Cerebellar nuclear complex (tissue), 1 donor: ENCODE measurements at places on chromosomes 6 and 20.

- no peak for DNase-seq
Observed at GRCh38 chr20:30815577-30816181, 441.8 kb upstream of the DEFB115 start.

- peak; percentile 48 for DNase-seq
Observed at GRCh38 chr6:27388293-27389197, at the start of gene ZNF391. TSS of gene ZNF391 (plus strand) at chr6:27388759. CDS start at chr6:27400371, 11,612 bp downstream.

DNA sequence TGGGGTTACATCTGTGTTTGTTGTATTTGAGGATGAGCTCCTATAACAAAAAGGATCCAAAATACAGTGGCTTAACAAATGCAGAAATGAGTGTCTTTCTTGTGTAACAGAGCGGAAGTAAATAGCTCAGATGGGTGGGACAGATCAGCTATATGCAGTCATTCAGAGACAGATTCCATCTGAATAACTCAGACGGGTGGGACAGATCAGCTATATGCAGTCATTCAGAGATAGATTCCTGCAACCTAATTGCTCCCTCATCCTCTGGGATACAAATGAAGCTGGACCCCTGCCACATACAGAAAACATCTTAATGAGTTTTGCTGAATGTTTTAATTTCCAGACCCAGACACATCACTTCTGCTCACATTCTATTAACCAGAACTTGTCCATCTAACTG lies 332.3 kb downstream of the BCKDHB start:
- DNase-seq = no peak

- DNase-seq = no peak
Observed at GRCh38 chr6:98832284-98833056, 1.9 kb upstream of the POU3F2 start.

- no peak for DNase-seq
Observed at GRCh38 chr6:22569281-22570184, at the start of gene HDGFL1. TSS of gene HDGFL1 (plus strand) at chr6:22569566. CDS start at chr6:22569576, 10 bp downstream.

GRCh38 chr6:35178932-35179832 lies 34.6 kb upstream of the SCUBE3 start:
- no peak for DNase-seq

DNA sequence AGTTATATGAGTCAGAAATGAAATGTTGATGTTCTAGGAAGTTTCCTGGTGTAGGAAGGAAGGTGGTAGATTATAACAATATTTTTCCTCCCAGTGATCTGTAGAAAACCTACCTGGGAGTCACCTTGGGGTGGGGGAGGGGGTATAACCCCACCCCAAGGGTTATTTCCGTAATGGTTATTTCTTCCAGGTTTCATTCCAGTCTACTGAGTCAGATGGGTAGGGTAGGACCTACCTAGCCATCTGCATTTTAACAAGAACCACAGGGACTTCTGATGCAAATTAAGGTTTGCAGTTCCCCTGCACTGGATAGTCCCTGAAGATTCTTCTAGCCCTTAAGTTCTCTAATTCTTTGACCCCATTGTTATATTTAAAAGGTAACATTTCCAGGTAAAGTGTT lies 88.9 kb downstream of the ARMC2 start:
- no peak for DNase-seq

DNA sequence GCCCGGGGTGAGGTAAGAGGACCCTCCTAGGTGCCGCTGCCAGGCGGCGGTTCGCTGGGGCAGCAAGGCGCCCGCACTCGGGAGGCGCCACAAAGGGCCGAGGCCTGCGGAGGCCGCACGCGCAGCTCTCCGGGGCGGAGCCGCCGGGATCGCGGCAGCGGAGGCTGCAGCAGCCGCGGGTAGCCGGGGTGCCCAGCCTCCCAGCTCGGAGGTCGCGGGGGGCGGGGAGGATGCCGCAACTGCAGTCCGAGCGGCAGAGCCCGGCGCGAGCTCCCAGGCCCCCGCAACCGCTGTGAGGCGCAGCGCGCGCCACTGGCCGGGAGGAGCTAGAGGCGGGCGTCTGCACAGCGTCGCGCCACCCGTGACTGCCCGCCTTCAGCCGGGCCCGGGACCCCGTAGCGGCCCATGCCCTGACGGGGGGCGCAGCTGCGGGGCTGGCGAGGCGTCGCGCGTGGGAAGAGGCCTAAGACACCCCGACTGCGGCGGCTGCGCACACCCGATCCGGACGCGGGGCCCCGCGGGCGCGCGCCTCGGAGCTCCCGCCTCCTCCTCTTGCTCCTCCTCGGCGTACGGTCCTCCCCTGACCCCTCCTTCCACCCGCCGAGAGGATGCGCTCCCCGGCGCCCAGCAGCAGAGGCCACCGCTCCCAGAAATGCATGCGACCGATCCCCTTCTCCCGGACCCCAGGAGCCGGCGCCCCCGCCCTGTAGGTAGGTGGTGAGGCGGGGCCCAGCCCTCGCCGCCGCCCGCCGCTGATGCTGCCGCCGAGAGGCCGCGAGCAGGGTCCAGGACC lies at the start of gene NCOA7:
Gene NCOA7, plus strand, starts transcription at position 603 of the 793 bp plus-strand sequence. CDS start 24,395 bp downstream, outside the sequence.
- peak; percentile 28 for DNase-seq

DNA sequence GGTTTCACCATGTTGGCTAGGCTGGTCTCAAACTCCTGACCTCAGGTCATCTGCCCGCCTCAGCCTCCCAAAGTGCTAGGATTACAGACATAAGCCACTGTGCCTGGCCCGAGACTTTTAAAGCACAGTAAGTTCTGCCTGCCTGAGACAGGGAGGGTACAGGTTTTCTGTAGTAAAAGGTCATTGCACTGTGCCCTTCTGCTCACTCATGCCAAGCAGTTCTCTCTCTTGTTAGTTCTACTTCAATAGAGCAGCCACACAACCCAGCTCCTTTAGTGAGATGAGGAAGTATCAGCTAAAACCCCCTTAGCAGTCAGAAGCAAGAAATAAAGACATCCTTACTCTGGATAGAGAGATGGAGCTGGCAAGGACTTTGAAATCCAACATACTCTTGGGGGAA lies 52.4 kb upstream of the ARMH2 start:
- no peak for DNase-seq

- no peak for DNase-seq
Observed at GRCh38 chr6:12608874-12609273, 107.7 kb upstream of the PHACTR1 start.

DNA sequence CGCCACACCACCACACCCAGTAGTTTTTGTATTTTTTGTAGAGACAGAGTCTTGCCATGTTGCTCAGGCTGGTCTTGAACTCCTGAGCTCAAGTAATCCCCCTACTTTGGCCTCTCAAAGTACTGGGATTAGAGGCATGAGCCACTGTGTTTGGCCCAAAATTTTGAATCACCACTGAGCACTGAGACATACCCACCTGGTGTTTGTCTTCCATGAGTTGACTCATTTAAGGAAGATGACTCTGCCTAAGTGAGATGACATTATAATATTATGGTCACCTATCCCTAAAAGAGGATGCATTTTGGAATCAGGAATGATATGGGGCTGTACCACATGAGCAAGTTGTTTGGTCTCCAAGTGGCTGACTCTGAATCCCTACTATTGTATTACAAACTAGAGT lies 54.6 kb upstream of the RNF217 start:
- DNase-seq = no peak

GRCh38 chr20:33841436-33841799 lies 30.3 kb downstream of the CHMP4B start:
- DNase-seq = no peak

- DNase-seq = no peak
Observed at GRCh38 chr6:76876922-76877553, 586.3 kb downstream of the HTR1B start.

GRCh38 chr20:829551-829950 lies 4.0 kb upstream of the FAM110A start:
- no peak for DNase-seq

- no peak for DNase-seq
Observed at GRCh38 chr6:16901782-16902181, 140.5 kb upstream of the ATXN1 start.

- no peak for DNase-seq
Observed at GRCh38 chr20:46583411-46584214, 33.2 kb upstream of the OCSTAMP start.

DNA sequence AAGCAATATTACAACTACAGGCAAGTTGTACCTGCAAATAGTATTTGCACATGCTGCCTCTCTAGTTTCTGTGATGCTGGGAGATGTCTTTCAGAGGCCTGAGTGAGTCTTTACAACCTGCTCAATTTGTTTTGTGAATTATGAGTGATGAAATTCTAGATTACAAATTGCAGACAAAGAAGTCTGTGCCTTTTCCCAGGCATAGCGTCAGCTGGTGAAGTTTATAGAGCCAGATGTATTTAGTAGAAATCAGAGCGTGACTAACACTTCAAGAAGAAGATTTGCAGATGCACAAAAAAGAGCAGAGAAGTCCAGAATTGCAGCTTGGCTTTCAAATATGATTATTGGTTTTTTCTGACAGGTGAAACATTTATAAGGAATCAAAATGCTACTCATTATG lies 289.9 kb downstream of the PLCB1 start:
- DNase-seq = no peak

GRCh38 chr20:57265336-57265996 lies 975 bp downstream of the BMP7 start:
- no peak for DNase-seq

GRCh38 chr6:17957086-17957485 lies 30.3 kb downstream of the KIF13A start:
- DNase-seq = no peak

DNA sequence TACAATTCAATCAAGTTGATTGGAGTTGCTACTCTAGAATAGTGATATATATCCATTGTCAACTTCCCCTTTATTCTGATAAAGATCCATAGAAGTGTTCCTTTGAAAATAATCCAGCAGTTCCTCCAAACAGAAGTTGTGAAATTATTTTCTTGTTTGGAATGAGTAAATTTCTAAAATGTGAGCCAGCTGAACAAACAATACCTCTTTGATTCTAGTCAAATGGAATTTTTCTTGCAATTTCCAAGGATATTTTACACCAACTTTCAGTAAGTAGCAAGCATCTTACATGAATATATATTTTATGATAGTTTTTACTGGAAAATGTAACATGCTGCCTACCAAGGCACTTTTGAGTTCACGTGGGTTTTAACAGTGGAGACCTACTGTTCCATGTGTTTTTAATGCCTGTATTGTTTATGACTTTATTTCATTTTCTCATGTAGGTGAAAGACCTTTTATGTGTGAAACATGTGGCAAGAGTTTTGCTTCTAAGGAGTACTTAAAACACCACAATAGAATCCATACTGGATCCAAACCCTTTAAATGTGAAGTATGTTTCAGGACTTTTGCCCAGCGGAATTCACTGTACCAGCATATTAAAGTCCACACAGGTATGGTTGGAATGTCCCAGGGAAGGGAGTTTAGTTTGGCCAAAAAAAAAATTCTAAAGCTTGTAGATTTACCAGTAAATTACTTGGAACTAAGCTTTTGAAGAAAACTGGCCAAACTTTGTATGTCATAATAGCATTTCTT lies 6.5 kb downstream of the GZF1 start:
- no peak for DNase-seq

DNA sequence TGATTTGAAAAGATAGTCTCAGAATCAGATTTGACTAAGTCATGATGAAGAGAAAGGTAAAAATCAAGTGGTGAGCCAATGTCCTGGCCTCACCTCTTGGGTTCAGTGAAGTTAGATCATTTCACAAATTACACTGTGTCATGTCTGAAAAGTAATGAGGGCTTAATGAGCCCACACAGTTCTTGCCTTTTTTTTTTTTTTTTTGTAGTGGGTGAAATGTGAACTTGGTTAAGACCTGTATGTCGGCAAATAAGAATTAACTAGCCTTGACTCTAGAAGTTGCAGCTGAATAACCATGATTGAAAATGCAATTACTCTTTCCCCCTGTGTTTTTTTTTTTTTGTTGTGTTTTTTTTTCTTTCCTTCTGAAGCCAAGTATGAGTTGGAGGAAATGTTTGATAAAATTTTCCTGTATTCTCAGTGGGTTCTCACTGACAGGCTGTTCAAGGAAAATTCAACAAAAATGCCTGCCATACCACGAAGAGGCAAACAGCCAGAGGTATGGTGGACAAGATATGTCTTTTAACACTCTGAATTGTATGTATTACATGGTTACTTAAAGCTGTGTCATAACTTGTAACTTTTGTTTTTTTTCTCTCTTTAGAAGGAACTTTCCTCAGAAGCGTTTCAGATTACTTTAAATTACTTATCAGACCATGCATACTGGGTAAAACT lies 135.2 kb upstream of the MLIP start:
- no peak for DNase-seq

GRCh38 chr6:783966-784735 lies 91.2 kb upstream of the EXOC2 start:
- no peak for DNase-seq

- DNase-seq = no peak
Observed at GRCh38 chr20:20138301-20139064, 86.2 kb downstream of the CFAP61 start.

DNA sequence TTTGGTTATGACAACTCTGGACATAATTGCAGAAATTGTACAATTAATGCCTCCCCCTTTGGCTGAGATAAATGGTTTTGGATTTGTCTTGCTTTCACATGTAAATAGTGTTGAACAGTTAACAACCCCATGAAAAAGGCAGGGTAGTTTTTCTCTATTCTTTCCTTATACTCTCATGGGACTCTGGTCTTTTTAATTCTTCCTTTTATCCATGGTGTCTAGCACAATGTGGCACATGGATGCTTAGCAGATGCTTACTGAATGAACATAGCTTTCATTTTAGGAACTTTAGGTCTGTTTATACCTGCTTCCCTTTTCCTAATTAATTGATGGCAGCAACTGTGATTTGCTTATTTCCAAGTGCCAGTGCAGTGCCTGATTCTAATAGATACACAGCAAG lies 75.6 kb downstream of the NCOA3 start:
- no peak for DNase-seq

- no peak for DNase-seq
Observed at GRCh38 chr6:64547594-64548268, 912.1 kb downstream of the PHF3 start.

DNA sequence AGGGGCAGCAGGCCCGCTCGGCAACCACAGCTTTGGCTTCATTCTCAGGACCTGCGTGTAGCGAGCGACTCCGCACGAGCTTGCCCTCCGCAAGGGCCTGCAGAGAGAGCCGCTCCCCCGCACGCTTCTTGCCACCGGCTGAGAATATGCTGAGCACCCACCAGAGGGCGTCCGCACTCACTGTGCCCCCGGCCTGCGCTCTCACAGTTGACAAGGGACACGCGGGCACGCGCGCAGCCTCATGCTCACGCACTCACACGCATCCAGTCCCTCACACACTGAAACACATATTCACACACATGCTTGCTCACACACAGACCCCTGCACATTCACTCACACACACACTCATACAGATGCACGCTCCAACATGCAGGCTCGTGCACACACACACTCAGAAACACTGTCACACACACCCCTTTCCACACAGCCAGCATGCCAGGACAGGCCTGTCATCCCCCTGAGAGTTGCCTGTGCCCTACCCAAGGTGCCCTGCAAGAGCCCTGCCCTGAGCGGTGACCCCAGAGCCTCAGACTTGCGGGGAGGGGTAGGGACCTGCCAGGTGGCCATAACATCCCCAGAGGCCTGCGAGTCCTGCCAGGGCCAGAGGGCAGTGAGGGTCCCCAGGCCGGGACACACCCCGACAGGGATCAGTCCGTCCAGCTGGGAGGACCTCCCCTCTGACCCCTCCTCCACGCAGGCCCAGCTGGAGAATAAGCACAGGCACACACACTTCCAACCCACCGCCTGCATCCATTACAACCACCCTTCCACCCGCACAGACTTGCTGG lies 174.1 kb downstream of the BMP7 start:
- DNase-seq = no peak

GRCh38 chr6:3346476-3346875 lies 87.7 kb downstream of the PSMG4 start:
- DNase-seq = no peak

GRCh38 chr6:164085091-164086075 lies 670.9 kb downstream of the QKI start:
- DNase-seq = no peak
